ENCODE measurements at places on chromosomes 2 and 18. TPM values are rescaled to one million over a fixed set of nuclear protein-coding genes. Genes with fewer than 3 reads are reported as not detected.

Gene CHRNA1
- not detected for polyA plus RNA-seq

Gene EHD3
- 3.5 TPM for polyA plus RNA-seq

Gene C1QL2
- not detected for polyA plus RNA-seq

Gene NFATC1
- polyA plus RNA-seq: 0.37 TPM

Gene ATP6V1C2
- 0.64 TPM for polyA plus RNA-seq

Gene LRATD1
- polyA plus RNA-seq: 81.4 TPM

Gene GAL3ST2
- not detected for polyA plus RNA-seq

Gene RAB27B
- polyA plus RNA-seq: 53.4 TPM

Gene IL36A
- polyA plus RNA-seq: not detected

Gene TMEM17
- polyA plus RNA-seq: 7.1 TPM

Gene CTAGE1
- polyA plus RNA-seq: not detected
